ENCODE measurements at places on chromosomes 3 and 15.

DNA sequence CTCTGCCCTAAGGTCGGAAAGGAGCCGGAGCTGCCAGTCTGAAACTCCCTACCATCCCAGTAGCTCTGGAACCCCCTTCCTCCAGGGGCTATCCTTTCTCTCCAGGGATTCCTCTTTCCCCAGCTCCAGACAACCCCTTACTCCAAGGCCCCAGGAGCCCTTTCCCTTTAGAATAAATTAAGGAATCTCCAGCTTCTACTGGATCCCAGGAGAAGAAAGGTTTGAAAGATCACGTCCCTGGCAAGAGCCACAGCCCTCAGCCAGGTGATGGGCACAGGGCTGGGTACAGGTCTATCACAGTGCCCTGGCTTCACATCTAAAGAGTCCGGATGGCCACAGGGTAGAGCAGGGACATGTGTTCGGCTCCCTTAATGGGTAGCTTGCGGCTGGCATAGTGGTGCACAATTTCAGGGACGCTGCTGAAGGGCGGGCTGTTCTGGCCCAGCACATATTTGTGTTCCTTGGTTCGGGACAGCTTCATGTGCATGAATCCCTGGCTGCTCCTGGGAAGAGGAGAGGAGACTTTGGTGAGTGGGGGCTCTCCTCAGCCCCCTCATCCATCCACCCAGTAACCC is 20.0 kb downstream of the SHF start:
- DNase-seq = no peak

DNA sequence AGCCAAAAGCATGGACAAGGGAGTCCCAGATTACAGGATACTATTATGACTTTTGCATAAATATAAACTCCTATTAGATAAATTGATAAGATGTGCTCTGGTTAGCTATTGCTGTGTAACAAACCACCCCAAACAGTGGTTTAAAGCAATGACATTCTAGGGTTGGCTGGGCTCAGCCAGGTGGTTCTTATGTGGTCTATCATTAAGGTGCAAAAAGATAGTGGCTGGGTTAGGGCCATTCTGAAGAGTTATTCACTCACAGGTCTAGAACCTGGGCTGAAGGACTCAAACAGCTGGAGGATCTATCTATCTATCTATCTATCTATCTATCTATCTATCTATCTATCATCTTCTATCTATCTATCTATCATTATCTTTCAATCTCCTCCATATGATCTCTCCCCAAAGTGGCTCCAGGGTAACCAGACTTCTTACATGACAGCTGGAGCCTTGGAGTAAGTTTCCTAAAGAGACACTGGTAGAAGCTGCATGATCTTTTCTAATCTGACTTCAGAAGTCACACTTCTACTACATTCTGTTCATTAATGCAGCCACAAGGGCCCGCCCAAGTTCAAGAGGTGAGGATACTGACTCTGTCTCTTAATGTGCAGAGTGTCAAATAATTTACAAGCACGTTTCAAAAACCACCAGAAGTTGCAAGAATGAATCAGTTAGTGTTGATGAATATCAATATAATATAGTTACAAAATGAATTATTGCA is 74.9 kb upstream of the XCR1 start:
- no peak for DNase-seq

DNA sequence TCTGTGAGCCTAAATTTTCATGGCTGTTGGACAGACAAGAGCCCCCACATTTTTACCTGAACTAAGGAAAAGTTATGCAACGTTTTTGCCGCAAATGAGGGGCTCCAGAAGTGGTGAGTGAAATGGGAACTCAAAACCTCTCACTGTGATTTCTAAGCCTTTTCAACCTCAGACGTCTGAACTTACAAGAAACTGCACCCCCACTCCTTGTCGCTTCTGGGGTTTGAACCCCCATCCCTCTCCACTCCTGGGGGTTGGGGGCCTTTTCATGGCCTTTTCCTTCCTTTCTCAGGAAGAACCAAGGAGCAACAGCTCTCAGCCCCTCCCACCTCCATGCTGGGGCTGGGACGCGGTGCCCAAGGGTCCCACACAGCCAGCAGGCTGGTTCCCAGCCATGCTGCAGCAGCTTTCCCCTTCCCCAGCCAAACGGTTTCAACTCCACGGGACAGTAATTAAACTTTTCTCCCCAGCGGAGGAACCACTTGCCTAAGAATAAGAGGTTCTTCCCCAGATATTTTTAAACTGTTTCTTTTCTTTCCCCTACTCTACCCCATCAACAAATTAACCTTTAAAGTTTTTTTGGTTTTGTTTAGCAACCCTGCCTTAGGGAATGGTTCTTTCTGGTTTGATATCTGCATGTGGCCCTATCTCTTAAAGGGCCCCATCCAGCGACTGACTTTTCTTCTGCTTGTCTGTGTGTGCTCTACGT is 387.6 kb upstream of the CBLB start:
- DNase-seq = no peak

DNA sequence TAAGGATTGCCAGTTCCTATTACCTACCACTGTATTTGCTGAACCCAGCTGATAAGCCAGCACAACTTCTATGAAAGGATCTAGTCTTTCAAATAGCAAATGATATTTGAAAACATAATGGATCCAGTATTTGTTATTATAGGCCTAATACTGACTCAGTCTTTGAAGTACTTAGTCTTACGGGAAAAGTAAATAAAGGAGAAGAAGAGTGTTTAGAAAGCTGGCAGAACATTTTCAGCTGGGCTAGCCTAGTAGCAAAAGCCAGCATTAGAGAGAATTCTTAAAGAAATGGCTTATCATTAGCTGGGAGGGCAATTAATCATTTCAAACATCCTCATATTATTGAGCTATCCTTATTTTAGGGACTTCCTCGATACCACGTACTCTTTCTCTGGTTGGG is 101.4 kb upstream of the GOLIM4 start:
- DNase-seq = no peak

- DNase-seq = no peak
These were observed 202.7 kb downstream of the EDEM1 start for GRCh38 chr3:5390221-5390620.

All from CMK (cell line).